Fibroblast of the aortic adventitia (primary cell): ENCODE measurements at places on chromosomes 12 and 14.

DNA sequence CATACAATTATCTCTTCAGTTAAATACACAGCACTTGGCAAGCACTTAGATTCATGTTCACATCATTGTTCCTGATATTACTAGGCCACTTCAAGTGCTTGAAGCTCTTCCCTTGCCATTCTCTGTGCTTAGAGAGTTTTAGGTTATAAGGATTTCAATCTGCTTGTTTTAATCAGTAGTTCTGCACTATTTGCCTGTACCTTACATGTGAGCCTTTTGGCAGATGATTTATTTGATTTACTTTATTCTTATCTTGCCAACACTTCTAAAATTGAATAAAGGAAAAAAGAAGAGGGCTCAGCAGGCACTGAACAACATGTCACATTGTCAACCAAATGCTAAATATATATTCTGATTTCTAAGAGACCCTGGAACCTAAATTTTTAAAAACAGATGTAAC, 363.8 kb upstream of the USP15 start:
- DNase-seq: no peak

DNA sequence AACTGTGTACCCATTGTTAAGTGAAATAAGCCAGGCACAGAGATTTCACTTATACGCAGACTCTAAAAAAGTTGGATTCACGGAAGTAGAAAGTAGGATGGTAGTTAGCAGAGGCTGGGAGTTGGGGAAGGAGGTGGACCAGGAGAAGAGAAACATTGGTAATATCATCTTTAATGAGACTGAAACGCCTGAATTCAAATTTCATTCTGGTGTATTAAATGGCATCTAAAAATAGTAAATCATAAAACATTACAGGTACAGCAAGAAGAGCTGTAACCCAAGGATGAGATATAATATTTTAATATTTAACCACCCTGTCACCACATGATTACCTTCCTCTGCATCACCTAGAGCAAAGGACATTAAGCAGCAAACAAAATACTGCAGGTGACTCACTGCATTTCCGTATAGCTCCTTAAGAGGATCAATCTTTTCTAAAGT, 99.4 kb downstream of the EPS8 start:
- DNase-seq: no peak

DNA sequence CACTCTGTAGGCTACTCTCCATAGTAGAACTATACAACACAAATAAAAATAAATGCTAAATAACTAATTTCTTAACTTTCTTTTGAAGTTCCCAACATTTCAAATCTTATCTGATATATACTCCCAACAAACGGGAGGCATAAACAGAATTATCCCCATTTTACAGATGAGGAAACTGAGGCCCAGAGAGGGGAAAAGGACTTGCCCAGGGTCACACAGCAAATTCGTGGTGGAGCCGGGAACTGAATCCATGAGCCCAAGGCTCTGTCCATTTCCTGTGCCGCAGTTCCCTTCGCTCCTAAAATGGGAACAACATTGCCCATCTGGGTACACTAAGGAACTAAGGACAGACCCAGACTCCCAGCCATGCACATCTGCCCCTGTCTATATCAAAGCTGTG, 12.2 kb downstream of the ZNF384 start:
- no peak for DNase-seq

- peak; percentile 66 for DNase-seq
Measured at GRCh38 chr14:51004801-51005526, 60.7 kb upstream of the PYGL start.

DNA sequence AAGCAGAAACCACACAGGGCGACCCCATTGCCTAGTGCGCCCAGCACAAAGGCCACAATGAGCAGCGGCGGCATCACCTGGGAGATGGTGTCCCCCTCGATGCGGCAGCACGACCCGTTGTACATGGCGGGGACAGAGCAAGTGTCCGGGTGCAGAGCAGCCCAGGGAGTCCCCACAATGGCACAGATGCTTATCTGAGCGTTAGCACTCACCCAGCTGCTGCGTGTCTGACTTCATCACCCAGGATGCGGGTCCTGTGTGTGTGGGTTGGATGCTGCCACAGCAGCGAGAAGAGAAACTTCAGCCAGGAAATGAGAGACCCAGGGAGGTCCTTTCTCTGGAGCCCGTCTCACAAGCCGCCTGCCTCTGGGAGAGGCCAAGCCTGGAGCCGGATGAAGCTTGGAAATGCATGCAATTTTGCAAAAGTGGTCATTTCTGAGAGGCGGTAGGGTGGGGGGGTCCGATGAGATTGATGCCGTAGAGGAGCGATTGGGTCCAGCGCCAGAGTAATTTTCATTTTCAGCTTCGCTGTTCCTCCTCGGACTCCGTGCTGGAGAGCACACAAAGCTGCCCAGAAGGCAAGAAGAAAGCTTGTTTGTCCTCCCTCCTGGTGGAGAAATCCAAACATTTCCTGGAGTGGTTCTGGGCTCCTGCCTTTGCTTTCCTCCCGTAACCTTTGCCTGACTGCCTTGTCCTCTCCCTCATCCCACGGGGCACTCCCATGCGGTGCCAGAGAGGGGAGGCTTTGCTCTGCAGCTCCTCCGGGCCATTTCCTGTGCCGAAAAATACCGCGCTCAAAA, at the start of gene HCAR1:
TSS of gene HCAR1 (minus strand) at position 630 of the 800 bp plus-strand sequence. CDS start at position 125, 505 bp downstream.
- DNase-seq: peak; percentile 30

- DNase-seq: no peak
Measured at GRCh38 chr14:67449096-67449495, 37.1 kb upstream of the PLEK2 start.

DNA sequence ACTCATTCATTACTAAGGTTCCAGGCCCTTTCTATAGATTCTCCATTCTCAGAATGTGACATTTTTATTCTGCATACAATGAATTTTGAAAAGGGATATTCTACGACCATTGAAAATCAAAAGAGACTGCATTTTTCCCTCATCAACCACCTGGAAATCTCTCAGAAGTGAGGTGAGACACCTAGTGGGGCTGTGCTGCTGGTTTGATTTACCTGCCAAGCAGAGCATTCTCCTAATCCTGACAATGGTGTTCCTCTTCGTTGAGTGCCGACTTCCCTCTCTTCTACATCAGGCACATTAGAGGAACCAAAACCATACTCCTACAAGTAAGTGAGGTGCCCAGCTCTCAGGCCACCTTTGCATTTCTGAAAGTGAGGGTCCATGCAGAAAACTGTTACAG, 14.9 kb downstream of the CKB start:
- DNase-seq: no peak

DNA sequence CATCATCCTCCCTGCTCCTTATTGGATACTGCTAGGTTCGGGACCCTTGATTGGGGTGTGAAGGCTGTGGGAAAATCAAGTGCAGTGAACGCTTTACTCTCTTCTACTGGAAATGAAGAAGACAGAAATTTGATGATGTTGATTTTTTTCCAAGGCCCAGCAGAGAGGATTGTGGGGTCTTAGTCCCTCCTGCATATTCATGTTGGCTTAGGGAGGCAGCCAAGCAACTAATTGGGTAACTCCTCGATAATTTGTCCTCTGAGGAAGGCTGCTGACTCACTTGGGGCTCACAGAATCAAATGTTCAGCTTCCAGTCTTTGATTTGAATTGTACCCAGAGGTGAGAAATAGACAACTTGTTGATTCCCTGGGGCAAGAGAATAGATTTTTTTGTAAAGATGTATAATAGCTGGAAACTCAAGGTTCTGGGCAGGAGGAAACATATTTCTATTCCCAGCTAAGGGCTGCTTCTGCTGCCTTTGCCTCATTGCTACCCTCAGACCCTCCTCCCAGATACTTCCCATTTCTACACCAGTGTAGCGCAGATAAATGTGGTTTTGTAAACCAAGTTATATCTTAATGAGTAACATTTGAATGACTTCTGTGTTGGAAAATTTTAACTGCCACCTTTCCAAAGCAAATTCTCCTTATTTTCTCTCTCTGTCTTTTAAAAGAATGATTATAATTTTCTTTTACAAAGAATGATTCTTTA, 21.7 kb downstream of the NEUROD4 start:
- no peak for DNase-seq
